Left hindlimb (tissue), 1 donor: ENCODE measurements at places on chromosomes 4 and X.

GRCh38 chr4:69376450-69376849 lies 96.2 kb downstream of the UGT2B28 start:
- DNase-seq, result no peak

- no peak for DNase-seq
Observed at GRCh38 chr4:174460684-174461083, 61.6 kb downstream of the HPGD start.

DNA sequence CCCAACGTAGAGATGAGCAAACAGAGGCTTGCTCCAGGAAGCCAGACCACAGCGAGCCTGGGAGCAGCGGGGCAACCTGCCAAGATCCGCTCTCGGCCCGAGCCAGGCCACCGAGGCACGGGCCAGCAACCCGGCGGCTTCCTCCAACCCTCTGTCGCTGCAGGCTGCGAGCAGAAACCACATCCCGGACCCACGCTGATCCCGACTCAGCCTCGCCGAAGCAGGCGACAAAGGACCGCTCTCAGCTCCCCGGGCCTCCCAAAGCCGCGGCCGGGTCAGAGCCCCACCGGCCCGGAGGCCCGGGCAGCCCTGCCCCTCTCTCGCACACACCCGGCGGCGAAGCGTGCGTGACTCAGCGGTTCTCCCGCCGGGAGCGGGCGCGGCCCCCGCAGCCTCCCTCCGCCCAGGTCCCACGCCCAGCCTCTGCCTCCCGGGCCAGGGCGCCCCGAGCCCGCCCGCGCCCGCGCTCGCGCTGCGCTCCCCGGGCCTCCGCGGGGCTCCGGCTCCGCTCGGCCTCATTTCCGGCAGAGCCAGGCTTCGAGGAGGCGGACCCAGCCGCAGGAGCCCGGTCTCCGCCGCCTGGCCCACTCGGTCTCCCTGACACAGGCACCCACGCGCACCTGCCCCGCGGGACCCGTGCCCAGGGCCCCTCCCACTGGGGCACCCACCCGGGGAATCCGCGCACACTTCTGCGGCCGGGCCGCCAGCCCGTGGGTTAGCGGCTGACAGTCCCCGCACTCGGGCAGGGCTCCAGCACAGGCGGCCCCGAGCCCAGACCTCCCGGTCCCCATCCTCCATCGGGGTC lies 1.7 kb downstream of the PPP2R2C start:
- DNase-seq, result no peak

DNA sequence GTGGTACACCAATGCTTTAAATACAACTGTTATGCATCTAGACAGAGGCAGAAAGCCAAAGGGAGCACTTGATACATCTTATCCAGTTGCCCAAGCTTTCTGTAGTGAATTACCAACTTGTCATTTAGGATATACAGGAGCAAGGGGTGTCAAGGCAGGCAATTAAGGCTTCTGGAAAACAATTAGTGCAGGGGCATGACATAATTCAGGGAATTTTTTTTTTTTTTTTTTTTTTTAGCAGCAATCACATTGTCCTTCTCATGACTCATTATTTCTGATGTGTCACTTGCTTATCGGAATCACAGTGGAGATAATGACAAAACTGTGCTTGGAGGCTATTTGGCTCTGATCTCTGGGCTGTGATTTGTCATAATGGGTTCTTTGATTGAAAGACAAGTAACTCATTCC lies 259.5 kb downstream of the ARHGAP24 start:
- DNase-seq, result no peak

DNA sequence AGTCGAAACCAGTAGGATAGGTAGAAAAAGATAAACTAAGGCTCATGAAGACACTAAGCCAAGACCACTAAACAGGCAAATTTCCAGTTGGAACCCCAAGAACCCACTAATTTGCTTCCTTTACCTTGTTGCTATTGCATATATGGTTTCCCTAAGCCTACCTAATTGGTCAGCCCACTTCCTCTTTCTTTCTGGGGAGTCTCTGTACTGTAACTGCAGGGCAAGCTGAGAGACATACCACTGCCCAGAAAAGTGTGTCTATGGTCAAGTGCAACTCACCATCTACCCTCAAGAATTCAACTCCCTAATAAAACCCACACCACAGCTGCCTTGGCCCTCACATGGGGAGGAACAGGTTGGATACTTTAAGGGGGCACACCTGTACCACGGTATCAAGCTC lies 28.6 kb downstream of the IDS start:
- DNase-seq, result no peak
